ENCODE measurements at places on chromosomes 13 and 19.

- DNase-seq: peak; percentile 60
These were observed at the start of gene ATP1A3 for GRCh38 chr19:41993612-41994483. TSS of gene ATP1A3 (minus strand) at chr19:41994230. CDS start at chr19:41994076, 154 bp downstream.

DNA sequence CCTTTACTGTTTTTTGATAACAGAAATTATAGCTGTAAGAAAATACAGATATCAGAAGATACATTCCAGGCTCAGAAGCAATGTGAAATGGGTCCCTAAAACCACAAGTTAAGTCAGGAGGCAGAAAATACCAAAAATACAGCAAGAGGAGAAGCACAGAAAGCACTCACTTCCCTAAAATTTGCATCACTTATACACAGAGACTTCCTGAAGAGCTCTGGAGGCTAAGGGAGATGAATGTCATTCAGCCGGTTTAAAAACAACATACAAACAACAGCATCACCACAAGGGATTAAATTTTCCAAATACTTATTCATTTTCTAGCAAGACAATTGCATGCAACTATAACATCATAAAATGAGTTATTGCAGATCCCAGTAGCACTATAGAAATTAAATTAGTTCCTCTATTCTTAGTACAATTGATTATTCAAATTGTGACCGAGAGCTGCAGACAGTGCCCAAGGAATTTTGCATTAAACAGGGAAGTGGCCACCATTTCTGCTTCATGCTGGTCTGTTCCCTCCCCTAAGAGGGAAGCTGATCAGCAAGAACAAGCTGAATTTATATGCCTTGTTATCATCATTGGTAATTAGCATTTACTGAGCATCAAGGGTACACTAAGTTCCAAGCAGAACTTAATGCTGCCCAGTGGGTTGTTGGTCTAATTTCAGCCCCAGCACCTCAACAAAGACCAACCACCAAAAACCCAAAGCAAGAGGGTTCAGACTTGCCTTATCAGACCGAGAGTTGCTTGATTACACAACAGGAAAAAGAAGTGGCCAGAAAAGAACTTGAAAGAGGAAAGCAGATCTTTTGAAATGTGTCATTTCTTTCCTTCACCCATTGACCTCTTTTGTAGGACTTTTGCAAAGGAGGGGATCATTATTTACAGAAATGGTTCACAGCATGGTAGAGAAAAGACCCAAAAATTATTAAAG is 140.7 kb downstream of the KCTD12 start:
- no peak for DNase-seq

DNA sequence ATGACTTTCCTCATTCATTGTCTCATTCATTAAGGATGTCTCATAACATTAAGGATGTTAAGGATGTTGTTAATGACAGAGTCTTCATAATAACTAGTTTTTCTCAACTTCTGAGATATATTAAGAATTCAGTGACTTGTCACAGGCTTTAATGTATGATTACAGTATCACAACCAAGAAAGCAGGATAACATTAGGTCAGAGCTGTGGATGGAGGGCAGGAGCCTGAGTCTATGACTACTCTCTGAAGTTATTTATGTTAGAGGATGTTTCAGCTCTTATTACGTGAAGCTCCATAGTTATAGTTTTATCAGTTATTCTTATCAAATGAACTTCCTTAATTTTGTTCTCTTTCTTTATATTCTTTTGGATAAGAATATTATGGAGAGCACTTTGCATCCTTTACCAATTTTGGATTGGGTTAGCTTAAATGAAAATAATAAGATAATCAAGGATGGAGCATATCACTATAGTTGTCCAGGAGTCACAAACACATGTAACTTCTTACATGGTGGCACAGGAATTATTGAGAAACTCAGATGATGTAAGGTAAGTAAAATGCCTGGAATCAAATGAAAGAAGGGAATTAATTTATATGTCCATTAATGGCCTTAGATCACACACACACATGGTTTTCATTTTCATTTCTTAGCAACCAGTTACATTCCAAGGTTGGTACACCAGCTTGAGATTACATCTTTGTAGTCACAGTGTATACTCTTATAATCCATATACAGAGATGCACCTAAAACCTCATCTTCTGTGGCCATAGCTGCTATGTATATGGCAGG is 57.0 kb downstream of the SLC10A2 start:
- peak; percentile 1 for DNase-seq

GRCh38 chr13:73090823-73091187 is 32.0 kb downstream of the KLF5 start:
- no peak for DNase-seq

DNA sequence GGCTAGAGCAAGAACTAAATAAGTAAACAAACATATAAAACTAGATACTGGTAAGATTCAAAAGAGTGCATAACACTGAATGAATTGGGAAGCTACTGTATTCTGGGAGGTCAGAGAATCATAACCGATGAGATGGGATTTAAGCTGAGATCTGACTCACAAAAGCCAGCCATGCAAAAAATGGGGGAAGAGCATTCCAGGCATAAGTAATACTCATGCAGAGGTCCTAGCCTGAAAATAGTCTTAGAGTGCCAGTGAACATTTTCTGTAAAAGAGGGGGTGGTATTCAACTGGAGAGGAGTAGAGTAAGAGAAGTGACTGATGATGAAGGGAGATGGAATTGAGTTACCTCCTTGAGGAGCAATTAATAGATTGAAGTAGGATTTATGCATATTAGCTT is 872.0 kb upstream of the GPC6 start:
- DNase-seq: no peak

GRCh38 chr19:47446534-47447469 is 24.9 kb downstream of the SLC8A2 start:
- peak; percentile 22 for DNase-seq

DNA sequence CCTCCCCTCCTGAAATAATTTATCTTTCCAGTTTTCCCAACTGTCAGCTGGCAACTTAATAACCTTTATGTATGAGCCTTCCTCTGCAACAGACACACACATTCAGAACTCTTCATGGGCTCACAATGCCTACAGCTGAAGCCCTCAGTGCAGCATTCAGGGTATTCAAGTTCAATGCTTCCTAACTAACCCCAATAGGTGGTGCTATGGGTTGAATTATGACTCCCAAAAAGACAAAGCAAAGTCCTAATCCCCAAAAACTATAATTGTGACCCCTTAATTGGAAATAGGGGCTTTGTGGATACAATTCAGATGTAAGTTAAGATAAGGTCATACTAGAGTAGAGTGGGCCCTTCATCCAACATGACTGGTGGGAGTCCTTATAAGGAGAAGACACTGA is 202.2 kb downstream of the SUCLA2 start:
- peak; percentile 26 for DNase-seq

DNA sequence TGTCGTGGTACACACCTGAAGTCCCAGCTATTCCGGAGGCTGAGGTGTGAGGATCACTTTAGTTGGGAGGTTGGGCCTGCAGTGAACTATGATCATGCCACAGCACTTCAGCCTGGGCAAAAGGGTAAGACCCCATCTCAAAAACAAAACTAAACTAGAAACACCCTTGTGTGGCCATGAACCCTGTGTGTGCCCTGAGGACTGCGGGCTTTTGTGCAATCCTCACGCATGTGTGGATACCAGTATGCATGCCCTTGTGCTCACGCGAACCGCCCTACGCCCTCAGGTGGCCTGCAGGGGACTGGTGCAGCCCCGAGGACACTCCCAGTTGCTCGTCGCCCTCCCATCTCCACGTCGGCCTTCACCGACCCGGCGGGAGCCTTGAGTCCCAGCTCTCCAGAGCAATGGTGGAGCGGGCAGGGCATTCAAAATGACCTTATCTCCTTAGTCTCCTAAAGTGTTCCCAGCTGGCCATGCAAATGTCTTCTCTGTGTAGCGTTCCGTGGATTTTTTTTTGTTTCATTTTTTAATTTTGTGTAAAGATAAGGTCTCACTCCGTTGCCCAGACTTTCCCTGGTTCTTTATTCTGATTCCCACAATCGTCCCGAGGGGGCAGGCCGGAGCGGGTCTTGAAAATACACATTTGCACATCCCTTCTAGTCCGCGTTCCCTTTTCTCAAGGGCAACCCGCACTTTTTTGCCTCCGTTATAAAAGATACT is 868 bp upstream of the EGLN2 start:
- peak; percentile 69 for DNase-seq

DNA sequence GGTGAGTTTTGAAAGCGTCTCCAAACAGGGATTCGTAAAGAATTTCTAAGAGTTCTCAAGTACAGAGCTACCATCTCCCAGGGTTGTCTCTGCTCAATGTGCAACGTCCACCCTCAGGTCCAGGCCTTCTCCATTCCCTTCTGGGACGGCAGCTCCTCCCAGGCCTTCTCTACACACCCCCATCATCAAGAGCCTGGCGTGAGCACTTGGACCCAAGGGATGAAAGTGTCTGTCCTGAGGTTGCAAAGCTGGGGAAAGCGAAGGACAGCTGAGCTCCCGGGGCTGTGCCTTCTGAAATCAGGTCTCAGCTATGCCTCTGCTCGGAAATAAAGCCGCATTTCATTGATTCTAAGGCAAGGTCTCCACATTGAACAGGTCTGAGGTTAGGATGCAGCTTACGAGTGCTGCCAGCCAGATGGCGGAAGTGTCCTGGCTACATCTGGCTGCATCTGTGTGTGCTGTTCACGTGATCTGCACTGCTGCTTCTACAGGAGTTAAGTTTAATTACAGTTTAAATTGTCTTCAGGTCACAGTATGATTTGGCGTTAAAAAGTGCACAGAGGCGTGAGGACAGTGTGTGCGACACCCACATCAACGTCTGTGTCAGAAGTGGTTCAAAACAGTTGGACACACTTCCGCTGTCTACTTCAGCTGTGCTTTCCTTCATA is 27.0 kb upstream of the MIER2 start:
- DNase-seq: no peak

DNA sequence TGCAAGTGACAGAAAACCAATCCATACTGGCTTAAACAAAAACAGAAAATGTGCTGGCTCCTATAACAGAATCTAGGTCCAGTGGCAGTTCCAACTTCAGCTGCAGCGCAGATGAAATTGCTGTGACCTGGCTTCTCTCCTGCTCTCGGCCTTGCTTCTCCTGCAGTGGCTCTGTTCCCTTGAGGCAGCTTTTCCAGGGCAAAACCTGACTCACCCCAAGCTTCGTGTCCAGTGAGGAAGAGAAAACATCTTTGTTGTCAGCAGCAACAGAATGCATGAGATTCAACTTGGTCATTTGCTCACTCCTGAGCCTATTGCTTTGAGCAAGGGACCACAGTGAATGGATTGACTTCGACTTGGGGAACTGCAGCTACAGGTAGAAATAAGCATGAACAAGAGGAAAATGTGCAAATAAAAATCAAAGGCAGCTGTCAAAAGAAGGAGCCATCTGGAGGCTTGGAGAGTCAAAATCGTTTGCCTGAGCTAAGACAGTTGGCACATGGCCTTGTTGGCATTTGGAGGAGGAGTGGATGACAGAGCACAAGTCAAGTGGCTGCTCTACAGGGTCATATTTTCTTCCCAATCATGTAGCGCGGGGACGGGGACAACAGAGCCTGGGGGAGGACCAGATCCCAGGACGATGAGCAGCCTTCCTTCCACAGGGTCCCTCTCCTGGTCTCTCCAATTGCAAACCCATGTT is 523.4 kb downstream of the FGF9 start:
- DNase-seq: no peak
